ENCODE measurements at places on chromosomes 5 and 9.

DNA sequence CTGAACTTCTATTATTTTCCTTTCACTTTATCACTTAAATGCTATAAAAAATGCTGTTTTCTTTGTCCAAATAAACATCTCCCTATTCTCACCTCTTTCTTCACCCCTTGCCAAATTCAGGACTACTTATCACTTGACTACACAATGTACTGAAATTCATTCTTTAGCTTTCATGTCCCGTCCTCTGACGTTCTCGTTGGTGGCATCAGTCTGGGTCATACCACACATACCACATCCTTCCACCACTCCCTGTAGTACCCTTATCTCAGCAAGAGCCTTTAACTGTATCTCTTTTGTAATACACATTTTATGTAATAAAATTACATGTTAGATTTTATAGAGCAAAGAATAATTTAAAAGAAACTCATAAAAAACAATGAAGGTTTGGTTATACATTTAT, 231.1 kb upstream of the PAPPA start:
- no peak for DNase-seq

DNA sequence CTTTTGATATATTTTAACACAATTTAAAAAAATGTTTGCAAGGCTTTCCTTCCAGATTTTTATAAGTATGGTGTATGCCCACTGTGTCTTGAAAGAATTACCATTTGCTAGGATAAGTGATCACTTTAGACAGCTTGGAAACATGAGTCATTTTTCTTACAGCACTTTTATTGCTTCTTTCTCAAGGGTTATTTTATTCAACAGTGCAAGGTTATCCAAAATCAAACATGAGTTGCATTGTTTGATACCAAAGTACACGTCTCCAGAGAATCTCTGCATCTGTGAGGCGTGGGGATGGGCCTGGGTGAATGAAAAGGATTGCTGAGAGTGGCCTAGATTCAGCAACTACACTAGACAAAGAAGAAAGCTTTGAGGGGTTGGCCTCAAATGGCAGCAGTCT, 329.6 kb downstream of the ADAMTS6 start:
- no peak for DNase-seq

DNA sequence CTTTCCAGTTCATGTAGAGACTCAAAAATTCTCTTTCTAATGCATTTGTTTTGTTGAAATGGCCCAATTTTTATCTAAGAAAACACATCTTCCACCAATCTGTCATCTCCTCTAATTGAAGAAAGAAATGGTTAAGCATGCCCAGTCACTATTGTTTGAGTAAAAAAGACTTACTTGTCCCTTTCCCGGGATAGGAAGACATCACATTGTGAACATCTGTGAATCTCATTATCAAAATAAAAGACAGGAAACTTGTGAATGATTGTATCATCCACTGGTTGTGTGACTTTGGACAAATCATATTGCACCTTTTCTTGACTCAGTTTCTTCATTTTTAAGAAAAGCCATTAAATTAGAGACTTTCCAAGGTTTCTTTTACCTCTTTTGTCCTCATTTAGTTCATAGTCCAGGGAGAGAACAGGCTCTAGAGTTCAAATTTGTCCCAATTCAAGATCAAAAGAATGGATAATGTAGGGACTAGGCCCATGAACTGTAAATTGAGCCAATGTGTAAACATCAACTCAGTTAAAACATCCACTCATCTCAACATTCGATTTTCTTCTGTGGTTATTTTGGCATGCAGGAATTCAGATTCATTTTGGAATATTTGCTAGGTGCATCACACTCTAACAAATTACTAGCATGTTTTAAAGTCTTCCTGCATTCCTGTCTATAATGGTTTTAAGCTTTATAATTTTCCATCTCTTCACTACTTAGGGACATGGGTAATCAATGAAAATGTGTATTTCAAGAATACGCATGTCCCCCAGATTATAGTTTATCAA, 838.0 kb upstream of the WWC1 start:
- DNase-seq: no peak

DNA sequence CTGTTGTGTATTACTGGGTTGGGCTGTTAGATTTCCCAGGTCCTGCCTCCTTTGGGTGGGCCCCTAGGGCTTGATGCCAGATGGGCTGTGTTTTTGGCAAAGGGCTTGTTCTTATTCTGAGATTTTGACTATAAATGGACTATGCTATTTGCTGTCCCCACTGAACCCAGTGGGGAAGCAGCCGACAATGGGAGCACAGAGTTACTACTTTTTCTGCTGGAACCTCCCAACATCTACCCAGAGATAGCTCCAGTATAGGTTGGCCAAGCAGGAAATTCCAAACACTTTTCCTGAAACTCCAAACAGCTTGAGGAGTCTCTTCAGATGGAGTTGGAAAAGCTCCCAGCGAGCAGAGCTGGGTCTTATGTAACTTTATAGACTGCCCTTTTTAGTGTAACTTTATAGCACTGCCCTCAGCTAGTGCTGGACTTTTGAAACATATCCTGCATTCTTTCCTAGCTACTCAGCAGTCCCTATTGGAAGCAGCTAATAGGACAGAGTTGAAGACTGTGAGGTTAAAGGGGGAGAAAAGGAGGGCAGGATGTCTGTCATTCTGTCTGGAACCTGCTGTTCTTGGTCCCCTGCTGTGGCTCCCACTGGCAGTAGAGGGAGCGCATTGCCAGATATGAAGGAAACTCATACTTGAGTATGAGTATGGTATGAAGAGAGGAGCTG, 21.0 kb downstream of the RUSC2 start:
- no peak for DNase-seq

- DNase-seq: no peak
Observed at GRCh38 chr5:96857924-96858323, 18.4 kb upstream of the ERAP2 start.

GRCh38 chr5:113487781-113488644, at the start of gene MCC:
Gene MCC, minus strand, starts transcription at chr5:113488453.
- DNase-seq: no peak

DNA sequence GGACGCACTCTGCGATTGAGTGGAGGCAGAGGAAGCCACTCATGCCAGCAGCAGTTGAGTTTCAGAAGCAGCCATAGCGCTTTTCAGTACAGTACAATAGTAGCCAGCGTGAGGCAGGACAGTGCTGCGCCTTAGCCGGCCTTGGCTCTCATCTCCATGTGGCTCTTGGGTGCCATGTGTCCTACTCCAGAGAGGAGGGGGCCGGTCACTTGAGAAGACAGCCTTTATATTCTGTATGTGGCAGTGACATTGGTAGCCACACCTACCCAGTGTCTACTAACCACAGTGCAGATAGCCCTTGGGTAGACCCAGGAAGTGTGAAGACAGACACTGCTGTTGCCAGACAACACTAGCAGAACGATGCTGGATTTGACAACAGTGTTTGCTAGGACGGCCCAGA, 42.3 kb downstream of the FAM78A start:
- DNase-seq: no peak

GRCh38 chr9:15153961-15154360, 153.1 kb downstream of the TTC39B start:
- no peak for DNase-seq
